ENCODE measurements at places on chromosomes 6 and 20.

DNA sequence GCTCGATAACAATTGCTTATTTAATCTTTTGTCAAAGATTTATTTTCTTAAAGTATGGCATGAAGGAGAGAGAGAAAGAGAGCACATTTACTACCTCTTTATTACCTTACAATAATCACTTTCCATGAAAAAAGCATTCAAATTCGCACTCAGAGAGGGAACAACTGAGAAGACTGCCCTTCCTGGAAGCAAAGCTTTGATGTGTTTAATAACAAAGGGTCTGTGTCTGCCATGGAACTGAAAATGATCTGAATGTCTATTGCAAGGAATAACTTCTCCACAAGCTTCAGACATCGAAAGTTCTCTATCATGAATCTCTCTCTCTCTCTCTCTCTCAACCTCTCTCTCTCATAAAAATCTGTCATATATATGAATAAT lies 308.9 kb downstream of the HDGFL1 start:
- DNase-seq = no peak

GRCh38 chr6:132758689-132759088 lies 985 bp upstream of the VNN2 start:
- no peak for DNase-seq

DNA sequence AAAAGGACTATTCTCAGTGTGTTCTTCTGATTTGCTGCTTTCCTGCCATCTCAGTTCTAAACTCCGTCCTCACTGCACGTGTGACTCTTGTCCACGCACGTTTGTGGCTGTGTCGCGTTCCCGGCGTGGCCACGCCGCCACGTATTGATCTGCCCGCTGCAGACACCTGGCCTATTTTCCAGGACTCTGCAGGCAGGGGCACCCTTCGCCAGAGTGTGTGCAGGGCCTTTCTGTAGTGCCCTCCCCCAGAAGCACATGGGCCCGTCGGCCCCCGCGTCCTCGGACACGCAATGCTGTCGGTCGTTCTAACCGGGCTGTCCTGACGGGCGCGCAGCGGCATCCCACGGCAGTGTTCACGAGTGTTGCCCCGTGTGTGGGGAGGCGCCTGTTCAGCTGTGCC lies 87.6 kb downstream of the YTHDF1 start:
- no peak for DNase-seq

GRCh38 chr6:124522335-124522734 lies 439.9 kb upstream of the RNF217 start:
- no peak for DNase-seq

GRCh38 chr6:36563237-36563927 lies 16.1 kb upstream of the STK38 start:
- DNase-seq = no peak

GRCh38 chr6:33343953-33344611 lies 26.5 kb upstream of the ZBTB22 start:
- no peak for DNase-seq

DNA sequence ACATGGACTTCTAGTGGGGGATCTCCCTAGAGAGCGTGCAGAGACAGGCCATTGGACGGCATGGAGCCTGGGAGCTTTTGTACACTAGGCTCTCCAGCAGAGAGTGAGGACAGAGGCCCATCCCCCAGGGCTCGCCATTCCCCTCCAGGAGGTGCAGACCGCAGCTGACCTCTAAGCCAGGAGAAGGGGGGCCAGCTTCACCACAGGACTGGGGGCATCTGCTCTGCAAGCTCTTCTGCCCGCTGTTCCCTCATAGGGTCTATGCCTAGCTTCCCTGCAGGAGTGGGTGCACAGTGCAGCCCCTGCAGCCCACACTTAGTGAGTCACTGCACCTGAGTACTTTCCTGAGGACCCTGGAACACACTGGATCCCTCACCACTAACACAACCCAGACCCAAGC lies 94.4 kb downstream of the FHL5 start:
- DNase-seq = no peak

- DNase-seq = no peak
These were observed 17.0 kb upstream of the MEP1A start for GRCh38 chr6:46776070-46776712.

- DNase-seq = no peak
These were observed 92.4 kb downstream of the DLGAP4 start for GRCh38 chr20:36398515-36398914.

DNA sequence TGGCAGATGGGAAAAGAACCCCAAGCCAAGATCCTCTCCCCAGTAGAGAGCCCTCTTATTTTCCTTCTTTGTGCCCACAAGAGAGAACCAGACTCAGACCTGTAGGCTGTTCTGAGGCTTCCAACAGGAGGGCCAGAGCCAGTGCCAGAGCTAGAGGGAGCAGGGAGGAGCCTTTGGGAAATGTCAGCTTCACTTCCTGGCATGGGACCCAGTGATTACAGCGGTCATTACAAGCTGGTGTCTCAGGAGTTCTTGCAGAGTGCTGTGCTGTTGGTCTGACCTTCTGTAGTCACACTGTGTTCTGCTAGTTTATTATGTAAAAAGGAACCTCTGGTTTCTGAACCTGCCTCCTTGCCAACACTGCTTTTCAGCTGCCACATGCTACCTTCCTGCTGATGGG lies 38.9 kb downstream of the STK35 start:
- no peak for DNase-seq

GRCh38 chr20:64244870-64245603 lies 10.5 kb upstream of the PCMTD2 start:
- no peak for DNase-seq

DNA sequence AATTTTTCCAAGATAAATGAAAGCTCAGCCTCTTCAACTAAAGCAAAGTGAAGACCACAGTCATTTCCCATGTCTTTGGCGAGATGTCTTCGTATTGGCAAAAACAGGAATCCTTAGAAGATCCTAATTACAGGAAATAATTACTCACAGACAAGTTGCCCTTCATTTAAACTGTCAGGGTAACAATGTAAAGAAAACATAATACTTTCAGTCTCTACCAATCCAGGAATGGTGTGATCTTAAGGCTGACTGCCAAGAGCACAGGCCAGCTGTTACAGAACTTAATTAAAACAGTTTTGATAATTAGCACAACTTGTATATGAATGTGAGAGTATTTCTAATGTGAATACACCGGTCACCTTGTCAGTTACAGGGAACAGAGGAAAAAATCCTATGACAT lies 292.2 kb downstream of the PACRG start:
- DNase-seq = no peak

- DNase-seq = no peak
These were observed 10.7 kb downstream of the ANGPT4 start for GRCh38 chr20:905396-905961.

GRCh38 chr6:141169419-141169818 lies 963.3 kb upstream of the GJE1 start:
- no peak for DNase-seq

- no peak for DNase-seq
These were observed 9.5 kb upstream of the HLA-DOA start for GRCh38 chr6:33018904-33019303.

- DNase-seq = no peak
These were observed 6.4 kb downstream of the ESR1 start for GRCh38 chr6:151813858-151814257.
